RPMI7951 (cell line): ENCODE measurements at places on chromosomes 13 and 19. TPM values are rescaled to one million over a fixed set of nuclear protein-coding genes. Genes with fewer than 3 reads are reported as not detected.

Gene NLRP9
- total RNA-seq = not detected in 2 replicates

Gene HIF3A
- total RNA-seq = under 0.01 TPM in 1 of 2 replicates, not detected in the other

Gene PINLYP
- total RNA-seq = 2.8 and 3.8 TPM in 2 replicates

Gene ZIC5
- not detected in 2 replicates for total RNA-seq

Gene SYNE4
- total RNA-seq = not detected in 2 replicates

Gene ANKRD27
- total RNA-seq = 25.8 and 35.4 TPM in 2 replicates

Gene MCEMP1
- total RNA-seq = not detected in 2 replicates

Gene CGB2
- not detected in 2 replicates for total RNA-seq

Gene SIGLEC14
- total RNA-seq = not detected in 2 replicates

Gene TNNI3
- 0.48 and 0.78 TPM in 2 replicates for total RNA-seq

Gene ZNF99
- total RNA-seq = under 0.01 TPM in 1 of 2 replicates, not detected in the other

Gene SCN1B
- 4.9 and 8.4 TPM in 2 replicates for total RNA-seq

Gene ZNF738
- 11.3 and 11.9 TPM in 2 replicates for total RNA-seq

Gene PTGIR
- total RNA-seq = 0.60 and 0.78 TPM in 2 replicates

Gene ATXN8OS
- not detected in 2 replicates for total RNA-seq

Gene COX6B1
- 619 and 745 TPM in 2 replicates for total RNA-seq

Gene CPB2
- not detected in 2 replicates for total RNA-seq

Gene LRG1
- total RNA-seq = not detected in 2 replicates

Gene ZNF560
- 3.1 and 4.2 TPM in 2 replicates for total RNA-seq

Gene C13orf42
- not detected in 2 replicates for total RNA-seq

Gene GNG7
- 0.96 and 1.3 TPM in 2 replicates for total RNA-seq

Gene OPA3
- 5.2 and 8.4 TPM in 2 replicates for total RNA-seq

Gene FXYD1
- total RNA-seq = 0.98 TPM in 1 of 2 replicates, not detected in the other

Gene KIR3DL2
- not detected in 2 replicates for total RNA-seq

Gene PSG7
- total RNA-seq = not detected in 2 replicates

Gene KLK12
- not detected in 2 replicates for total RNA-seq

Gene IL17D
- 0.10 and 0.12 TPM in 2 replicates for total RNA-seq

Gene CYP2A6
- not detected in 2 replicates for total RNA-seq

Gene PCDH8
- not detected in 2 replicates for total RNA-seq

Gene B9D2
- 10.9 and 12.9 TPM in 2 replicates for total RNA-seq

Gene FLT3LG
- total RNA-seq = 8.0 and 12.7 TPM in 2 replicates

Gene ZNF547
- 2.1 and 2.5 TPM in 2 replicates for total RNA-seq

Gene SOX21
- total RNA-seq = not detected in 2 replicates

Gene RPL13A
- 2,557 and 2,630 TPM in 2 replicates for total RNA-seq

Gene YJU2
- 20.3 and 22.3 TPM in 2 replicates for total RNA-seq

Gene POSTN
- total RNA-seq = 32.6 and 39.8 TPM in 2 replicates

Gene KIR2DL3
- not detected in 2 replicates for total RNA-seq

Gene CD22
- total RNA-seq = 0.20 and 0.24 TPM in 2 replicates

Gene LILRB1
- total RNA-seq = not detected in 2 replicates
